ENCODE measurements at places on chromosomes 1 and 21. TPM values are rescaled to one million over a fixed set of nuclear protein-coding genes. Genes with fewer than 3 reads are reported as not detected.

LCE1F gene
- total RNA-seq, result not detected

LGR6 gene
- not detected for total RNA-seq

SMIM1 gene
- total RNA-seq, result 0.87 TPM

GRCh38 chr1:156804572-156805243 lies 11.9 kb downstream of the SH2D2A start:
- DNase-seq, result no peak

DNA sequence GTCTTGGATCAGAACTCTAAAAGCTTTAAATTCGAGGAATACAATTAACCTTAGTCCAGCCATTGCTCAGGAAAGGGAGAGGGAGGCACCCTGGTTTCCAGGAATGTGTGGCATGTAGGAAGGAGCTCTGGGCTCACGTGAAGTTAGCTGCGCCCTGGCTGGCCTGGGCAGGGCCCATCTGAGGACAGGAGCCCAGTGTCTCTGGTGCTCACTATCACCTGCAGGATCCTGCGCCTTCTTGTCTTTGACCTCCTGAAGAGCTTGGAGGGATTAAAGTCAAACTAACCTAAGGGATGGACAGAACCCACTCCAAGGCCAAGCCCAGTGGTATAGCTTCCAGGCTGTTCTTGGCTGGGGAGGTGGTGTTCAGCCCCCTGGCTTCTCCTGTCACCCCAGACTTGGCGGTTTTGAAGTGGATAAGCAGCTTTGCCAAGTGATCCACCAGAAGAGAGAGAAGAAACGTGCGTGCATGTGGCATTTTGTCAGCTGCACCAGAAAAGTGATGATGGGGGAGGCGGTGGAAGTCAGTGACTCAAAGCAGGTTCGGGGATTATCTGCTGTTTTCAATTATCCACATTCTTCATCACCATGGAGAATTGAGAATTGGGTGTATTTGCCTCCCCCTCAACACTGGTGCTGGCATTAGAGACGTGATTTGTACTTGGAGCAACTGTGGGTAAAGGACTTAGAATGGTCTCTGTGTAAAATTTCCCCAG lies 11.9 kb upstream of the KCNN3 start:
- DNase-seq, result no peak

GRCh38 chr1:104082221-104082620 lies 332.5 kb downstream of the AMY1C start:
- no peak for DNase-seq

DNA sequence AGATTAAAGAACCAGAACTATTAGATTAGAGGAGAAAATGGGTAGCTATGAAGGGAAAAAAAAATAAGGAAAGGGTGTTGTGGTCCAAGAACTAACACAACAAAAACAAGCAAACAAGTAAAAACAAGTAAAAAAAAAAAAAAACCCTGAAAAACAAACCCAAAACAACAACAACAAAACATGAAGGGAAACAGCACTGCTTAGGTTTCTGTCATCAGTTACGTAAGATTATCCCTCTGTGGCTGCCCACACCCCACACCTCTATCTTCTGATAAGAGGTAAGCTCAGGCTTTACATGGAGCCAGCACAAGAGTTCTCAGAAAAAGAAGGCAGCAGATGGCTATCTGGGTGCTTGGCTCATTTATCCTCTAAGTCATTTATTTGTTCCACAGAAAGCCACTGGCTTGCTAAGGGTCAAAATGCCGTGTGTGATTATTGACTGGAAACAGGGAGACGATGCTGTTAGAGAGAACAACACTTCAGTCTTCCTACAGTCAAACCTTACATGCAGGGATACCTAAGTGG lies 57.5 kb downstream of the KIAA0319L start:
- DNase-seq, result no peak

- no peak for DNase-seq
Measured at GRCh38 chr1:63630238-63630637, 37.0 kb downstream of the PGM1 start.

DNA sequence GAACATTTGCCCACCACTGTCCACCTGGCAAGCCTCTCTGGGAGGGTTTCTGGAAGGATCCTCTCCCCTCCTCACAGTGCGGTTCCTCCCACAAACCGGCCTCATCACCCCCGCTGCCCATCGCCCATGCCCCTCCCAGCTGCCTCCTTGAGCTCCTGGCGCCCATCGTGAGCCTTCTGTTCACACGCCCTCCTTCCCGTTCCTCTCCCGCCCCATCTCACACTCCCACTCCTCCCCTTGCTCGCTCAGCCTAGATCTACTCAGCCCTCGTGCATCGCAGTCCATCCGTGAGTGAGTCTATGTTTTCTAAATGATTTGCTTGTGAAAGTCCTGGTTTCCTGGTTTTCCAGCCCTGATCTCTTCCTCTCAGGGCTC lies 119.1 kb upstream of the C1orf174 start:
- DNase-seq, result no peak

DNA sequence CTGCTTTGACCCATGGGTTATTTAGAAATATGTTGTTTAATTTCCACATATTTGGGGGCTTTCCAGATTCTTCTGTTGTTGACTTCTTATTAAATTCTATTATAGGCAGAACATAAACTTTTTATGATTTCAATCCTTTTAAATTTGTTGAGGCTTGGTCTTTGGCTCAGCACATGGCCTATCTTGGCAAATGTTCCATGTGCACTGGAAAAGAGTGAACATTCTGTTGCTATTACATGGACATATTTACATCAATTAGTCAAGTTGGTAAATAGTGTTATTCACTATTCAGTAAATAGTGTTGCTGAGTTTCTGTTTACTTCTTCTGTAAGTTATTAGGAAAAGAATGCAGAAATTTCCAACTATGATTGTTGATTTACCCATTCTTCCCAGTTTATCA lies 75.4 kb downstream of the ETS2 start:
- no peak for DNase-seq

DNA sequence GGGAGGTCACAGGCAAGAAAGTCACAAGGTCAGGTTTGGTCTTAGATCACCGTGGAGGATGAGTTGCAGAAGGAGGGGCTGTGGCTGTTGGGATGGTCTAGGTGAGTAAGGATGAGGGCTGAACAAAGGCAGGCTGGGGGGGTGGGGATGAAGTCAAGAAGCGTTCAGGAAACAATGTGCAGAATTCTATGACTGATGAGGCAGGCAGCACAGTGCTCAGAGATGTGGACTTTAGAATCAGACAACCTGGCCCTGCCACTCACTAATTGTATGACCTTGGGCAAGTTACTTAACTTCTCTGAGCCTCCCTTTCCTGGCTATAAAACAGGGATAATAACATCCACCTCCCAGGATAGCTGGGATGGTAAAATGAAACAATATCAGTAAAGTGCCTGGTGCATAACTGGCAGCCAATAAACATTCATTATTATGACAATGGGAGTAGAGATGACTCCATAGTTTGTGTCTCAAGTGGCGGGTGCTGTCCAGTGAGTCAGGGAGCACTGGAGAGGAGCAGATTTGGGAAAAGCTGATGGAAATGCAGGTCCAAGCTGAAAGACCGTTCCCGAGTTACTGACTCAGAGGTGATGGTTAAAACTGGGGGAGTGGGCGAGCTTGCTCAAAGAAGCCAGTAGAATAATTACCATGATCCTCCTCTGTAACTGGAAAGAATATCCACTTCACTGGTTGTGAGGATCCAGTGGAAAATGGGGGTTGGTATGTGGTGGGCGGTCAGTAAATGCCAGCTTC lies 2.1 kb downstream of the TIE1 start:
- DNase-seq, result peak; percentile 39

DNA sequence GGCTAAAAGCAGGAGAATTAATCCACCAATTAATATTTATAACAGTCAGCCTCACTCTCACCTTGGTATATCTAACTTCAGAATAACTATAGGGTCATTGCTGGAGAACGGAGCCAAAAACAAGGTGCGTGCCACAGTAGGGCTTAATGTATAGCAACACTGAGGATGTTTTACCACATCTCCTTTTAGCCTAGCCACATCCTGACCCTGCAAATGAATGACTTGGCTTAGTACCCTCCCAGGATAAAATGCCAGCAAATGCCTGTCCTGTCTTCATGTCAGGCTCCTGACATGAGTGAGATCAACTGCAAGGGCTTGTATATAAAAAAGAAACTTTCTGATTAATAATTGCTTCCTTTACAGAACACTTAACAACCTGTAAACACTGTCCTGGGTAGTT lies 2.7 kb upstream of the CDC42BPA start:
- no peak for DNase-seq

Measured in lung microvascular endothelial cell (primary cell).